ENCODE measurements at places on chromosomes 2 and 18. TPM values are rescaled to one million over a fixed set of nuclear protein-coding genes. Genes with fewer than 3 reads are reported as not detected.

The MAPK4 gene
- polyA plus RNA-seq, result not detected

- no peak for DNase-seq
Measured at GRCh38 chr2:235921508-235922191, 246.5 kb downstream of the GBX2 start.

- no peak for DNase-seq
Measured at GRCh38 chr2:18740474-18740881, 151.1 kb upstream of the NT5C1B start.

The KCNIP3 gene
- polyA plus RNA-seq, result 0.12 TPM

The DCDC2C gene
- not detected for polyA plus RNA-seq

- no peak for DNase-seq
Measured at GRCh38 chr2:135773319-135773718, 31.7 kb downstream of the UBXN4 start.

GRCh38 chr2:37669446-37669845 lies 2.0 kb downstream of the CDC42EP3 start:
- no peak for DNase-seq

The CTAGE1 gene
- polyA plus RNA-seq, result 0.05 TPM
